Mammary epithelial cell (primary cell): ENCODE measurements at places on chromosomes 11 and 22.
A peak's percentile ranks its signal among the peaks of the same experiment; 100 is the strongest.

DNA sequence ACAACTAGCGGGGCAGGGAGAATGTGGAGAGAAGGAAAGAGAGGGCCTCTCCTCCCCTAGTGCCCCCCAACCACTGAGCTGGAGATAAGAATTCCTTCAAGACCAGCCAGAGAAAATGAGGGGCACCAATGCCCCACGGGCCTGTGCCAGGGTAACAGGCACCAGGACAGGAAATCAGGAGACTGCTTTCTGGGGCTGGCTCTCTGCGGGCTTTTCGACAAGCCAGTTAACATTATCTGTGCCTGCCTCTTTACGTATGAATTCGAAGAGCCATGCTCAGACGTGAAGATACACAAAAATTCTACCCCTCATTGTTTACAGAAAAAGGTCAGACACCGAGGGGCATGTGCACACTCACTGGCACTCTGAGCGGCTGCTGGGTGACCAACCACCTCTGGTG is 52.1 kb downstream of the MYH9 start:
- no peak for DNase-seq

DNA sequence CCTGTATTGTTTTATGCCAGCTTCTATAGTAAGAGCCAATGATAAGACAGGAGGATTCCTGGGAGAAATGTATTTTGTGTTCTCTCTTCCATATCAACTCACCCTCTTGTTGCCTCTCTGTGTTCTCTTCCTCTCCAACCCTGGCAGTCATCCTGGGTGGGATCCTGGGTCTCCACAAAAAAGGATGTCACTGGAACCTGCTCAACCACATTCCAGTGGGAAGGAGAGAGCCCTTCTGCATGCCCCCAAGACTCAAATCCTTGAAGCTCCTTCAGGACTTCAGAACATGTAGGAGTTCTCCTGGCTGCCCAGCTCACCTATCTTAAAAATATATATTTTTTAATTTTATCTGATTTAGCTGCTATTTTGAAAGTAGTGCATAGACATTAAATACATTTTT is 26.1 kb downstream of the APOL6 start:
- no peak for DNase-seq

DNA sequence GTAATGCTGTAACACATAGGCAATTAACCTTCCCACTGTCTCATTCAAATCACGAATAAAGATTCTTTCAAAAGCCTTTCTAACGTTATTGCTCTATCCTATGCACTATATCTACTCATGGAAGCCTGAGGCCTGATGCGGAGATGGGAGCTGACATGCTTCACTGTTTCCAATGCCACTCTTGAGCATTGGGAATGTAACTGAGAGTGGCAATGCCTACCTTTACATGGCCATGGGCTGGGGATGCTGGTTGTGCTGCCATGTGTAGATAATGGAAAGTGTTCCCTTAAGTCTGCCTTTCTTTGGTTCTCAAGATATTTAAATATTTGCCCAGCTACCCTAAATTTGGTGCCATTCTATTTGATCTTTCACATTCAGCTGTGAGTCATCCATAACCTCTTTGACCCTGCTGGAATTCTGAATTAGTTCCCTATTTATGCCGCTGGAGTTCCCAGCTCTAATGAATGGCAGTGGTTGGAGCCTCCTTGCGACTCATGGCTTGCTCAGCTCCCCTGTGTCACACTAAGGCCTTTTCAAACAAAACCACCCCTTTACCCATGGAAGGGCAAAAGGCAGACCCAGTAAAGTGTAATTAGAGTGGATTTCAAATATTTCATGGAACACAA is 21.4 kb upstream of the DKK3 start:
- peak; percentile 69 for DNase-seq

GRCh38 chr22:38153821-38154562 is 27.6 kb downstream of the PLA2G6 start:
- DNase-seq, result no peak

DNA sequence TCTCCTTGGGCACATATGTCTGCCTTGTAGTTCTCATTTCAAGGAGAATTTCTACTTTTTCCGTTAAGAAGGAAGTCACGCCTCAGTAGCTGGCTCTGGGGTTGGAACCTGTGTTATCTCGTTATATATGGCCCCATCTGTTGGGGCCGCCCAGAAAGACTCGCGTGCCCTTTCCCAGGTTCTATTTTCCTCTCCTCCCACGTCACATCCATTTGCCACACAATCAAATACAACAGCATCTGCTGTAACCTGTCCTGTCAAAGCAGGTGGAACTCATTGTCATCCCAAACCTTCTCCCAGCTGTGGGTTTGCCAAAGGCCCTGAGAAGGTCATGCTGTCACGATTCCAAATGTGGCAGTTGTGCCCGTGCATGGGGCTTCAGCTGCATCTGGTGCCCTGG is 213.1 kb upstream of the ZBED5 start:
- DNase-seq, result no peak

DNA sequence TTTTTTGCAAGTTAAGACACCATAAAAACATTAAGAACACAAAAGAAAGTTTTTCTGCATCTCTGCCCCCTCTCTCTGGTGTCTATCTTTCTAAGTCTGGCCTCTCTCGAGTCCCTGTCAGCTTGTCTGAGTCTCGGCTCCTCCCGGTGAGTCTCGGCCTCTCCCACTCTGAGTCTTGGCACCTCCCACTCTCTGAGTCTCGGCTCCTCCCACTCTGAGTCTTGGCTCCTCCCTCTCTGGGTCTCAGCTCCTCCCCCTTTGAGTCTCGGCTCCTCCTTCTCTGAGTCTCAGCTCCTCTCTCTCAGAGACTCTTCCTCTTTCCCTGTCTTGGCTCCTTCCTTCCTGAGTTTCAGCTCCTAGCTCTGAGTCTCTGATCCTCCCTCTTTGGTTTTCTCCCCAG is 72.5 kb upstream of the AMPD3 start:
- no peak for DNase-seq

DNA sequence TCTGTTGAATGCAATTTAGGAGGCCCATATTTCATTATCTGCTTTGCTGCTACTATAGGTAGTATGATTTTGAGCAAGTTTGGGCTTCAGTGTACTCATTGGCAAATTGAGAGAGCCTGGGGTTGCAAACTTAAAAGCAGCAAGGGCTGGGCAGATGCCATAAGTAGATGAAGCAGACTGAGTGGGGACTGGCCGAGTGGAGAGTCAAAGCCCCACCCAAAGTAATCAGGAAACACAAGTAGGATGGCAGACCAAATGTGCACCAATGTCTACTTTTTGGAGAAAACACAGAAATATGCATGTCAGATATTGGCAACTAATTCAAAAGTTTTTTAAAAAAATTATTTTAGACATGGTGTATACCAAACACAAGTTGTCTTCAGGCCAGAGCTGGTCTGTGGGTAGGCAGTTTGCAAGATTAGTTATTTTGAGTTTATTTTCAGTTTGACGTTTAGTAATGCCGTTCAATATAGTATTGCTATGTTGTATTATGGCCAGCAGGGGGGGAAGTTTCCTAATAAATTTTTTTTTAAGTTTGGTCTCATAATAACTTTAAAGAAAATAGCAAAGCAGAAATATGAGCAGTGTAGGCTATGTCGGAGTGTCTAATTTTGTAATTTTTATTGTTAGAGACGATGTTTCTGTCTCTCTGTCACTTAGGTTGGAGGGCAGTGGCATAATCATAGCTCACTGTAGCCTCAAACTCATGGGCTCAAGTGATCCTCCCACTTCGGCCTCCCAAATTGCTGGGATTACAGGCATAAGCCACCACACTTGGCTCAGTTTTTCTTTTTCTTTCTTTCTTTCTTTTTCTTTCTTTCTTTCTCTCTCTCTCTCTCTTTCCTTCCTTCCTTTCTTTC is 105.1 kb downstream of the HIPK3 start:
- DNase-seq, result peak; percentile 42

DNA sequence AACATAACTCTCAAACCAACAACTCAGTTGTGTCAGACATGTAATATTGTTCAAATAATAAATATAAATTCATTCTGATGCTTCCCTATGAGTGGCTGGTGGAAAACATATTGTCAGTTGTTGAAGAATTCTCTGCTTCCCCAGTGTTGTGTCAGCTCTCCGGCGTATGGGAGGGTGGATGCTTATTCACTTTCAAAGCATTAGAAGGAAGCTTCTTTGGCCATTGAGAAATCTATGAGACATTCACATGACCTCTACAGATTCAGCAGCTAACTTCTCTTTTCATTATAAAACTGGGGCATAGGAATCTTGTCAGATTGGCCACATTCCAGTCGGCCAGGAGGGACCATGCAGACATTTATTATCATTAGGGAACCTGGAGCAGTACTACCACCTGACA is 2.9 kb downstream of the OR51V1 start:
- no peak for DNase-seq

DNA sequence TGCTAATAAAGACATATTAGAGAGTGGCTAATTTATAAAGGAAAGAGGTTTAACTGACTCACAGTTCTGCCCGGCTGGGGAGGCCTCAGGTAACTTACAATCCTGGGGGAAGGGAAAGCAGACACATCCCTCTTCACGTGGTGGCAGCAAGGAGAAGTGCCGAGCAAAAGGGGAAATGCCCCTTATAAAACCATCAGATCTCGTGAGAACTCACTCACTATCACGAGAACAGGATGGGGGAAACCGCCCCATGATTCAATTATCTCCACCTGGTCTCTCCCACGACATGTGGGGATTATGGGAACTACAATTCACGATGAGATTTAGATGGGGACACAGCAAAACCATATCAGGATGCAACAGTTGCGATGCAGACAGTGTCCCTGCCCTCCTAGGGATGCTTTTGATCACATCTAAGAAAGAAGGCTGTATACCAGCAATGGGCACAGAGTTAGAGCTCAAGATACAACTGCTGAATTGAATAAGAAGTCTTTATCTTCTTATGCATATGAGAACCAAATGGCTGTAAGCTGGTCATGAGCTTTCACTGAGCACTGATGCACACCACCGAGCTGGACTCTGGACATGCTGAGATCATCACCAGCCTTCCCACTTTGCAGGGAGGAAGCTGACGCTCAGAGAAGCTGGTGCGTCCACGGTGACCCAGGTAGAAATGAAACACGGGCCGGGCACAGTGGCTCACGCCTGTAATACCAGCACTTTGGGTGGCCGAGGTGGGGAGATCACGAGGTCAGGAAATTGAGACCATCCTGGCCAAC is 255.2 kb downstream of the MN1 start:
- no peak for DNase-seq
